Body of pancreas (tissue), 4 donors: ENCODE measurements at places on chromosomes 3 and 15.

- no peak for DNase-seq
Measured at GRCh38 chr15:47124430-47125102, 592.7 kb upstream of the SEMA6D start.

DNA sequence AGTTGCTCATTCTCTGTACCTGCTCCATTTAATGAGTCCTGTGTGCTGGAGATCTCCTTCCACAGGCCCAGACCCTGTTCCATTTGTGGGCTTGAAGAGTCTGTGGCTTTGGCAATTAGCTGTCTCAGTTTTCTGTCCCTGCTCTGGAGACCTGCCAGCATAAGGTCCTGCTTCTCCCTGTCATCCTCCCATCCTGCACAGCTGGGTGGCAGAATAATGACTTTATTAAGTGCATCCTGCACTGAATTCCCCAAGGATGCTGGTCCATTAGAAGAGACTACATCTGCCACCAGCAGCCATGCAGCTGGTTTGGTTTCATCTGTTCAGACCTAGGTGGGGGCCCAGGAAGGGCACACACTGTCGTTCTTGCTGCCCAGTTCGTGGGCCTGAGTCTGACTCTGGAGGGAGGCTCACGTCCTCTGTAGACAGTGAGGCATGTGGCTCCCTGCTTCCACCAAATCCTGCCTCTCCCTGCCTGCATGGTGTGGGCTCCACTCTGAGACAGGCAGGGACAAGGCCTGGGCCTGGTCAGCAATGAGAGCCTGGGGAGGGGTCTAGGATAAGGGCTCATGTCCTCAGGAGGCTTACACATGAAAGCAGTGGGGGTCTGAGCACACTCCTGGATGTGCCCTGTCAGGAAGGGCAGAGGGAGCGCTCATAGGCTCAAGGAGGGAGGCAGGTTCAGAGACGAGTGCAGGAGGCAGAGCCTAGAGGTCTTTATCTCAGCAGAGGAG, 78.4 kb upstream of the PRR23E start:
- no peak for DNase-seq

DNA sequence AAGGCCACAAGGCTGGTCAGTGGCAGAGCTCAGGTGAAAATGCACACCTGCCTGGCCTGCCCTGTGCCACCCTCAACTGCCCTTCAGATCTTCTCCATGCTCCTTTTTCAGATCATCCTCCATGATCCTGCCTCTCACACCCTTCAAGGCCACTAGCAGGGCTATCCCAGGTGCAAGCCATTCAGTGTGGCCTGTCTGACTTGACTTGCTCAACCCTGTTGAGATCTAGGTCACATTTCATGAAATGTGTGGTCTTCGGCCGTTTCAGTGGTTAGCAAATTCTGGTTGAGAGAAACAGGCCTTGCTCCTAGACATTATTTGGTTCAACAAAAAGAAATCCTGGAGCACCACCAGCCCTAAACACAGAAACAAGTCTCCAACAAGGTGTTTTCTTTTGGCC, 26.6 kb upstream of the LMCD1 start:
- no peak for DNase-seq

- DNase-seq = no peak
Measured at GRCh38 chr3:197613199-197613598, 57.4 kb upstream of the BDH1 start.

GRCh38 chr3:23368731-23369130, 165.6 kb downstream of the UBE2E2 start:
- no peak for DNase-seq

- DNase-seq = no peak
Measured at GRCh38 chr15:69303337-69304181, 4.8 kb downstream of the PAQR5 start.

GRCh38 chr3:6806991-6807390, 53.9 kb upstream of the GRM7 start:
- DNase-seq = no peak

DNA sequence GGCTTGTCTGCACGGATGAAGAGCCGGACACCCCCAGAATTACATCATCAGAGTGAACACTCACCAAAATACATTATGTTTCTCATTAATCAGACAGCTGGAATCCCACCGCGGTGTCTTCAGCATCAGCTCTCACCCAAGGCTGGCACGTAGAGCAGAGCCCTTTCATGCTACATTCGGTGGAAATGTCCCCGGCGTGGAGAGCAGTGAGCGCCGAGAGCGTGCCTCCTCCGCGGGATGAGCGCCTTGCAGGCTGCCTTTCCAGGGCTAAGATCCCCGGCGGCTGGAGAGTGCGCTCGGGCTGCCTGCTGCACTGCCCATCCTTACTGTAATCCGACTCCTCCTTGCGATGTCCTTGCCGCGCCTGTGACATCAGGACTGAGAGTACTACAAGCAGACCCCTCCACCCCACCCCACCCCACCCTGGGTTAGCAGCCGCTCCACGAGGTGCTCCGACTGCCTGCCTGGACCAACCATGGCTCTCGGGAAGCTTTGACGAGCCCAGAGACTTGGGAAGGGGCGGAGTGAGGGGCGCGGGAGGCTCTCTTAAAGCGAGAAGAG, at the start of gene ZNF385D:
Gene ZNF385D (minus strand): TSS at position 380 of the 561 bp plus-strand sequence. CDS start 294 bp downstream, at position 86.
- peak; percentile 3 for DNase-seq

DNA sequence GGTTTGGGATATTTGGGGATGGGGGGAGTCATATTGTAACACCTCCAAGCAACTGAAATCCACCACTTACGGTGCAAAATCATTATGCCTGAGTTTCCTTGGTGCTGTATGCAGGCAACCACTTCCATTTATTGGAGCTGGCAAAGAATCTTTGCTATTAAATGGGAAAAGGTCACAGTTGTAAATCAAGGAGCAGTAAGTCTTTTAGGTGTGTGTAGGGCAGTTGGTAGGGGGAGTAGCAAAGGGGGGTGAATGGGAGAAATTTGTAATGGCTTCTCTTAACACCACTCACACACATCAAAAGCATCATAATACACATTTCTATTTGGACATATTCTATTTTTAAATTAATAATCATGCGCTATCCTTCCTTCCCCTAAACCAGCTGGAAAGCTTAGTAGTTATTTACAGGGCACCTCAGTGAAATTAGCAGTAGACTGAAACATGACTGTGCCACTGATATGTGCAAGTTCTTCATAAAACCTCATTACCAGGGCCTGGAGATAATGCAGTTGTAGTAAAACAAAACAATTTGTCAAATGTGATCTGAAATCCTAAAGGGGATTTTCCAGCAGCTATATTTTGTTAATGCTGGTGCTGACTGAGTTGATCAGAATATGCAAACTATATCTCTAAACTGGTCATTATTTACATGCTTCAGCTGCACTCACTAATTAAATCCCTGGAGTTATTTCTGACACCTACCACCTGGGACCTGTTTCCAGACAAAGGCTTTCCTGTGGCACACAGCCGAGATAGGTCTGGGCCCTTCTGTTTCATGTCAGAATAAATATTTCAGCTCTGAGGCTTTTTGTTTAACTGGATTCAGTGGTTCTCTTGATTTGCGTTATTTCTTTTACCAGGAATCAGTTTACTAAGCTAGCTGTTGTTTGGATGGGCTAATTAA, 90.1 kb downstream of the B3GALNT1 start:
- no peak for DNase-seq
